ENCODE measurements at places on chromosomes 16 and 17.
A peak's percentile ranks its signal among the peaks of the same experiment; 100 is the strongest.

DNA sequence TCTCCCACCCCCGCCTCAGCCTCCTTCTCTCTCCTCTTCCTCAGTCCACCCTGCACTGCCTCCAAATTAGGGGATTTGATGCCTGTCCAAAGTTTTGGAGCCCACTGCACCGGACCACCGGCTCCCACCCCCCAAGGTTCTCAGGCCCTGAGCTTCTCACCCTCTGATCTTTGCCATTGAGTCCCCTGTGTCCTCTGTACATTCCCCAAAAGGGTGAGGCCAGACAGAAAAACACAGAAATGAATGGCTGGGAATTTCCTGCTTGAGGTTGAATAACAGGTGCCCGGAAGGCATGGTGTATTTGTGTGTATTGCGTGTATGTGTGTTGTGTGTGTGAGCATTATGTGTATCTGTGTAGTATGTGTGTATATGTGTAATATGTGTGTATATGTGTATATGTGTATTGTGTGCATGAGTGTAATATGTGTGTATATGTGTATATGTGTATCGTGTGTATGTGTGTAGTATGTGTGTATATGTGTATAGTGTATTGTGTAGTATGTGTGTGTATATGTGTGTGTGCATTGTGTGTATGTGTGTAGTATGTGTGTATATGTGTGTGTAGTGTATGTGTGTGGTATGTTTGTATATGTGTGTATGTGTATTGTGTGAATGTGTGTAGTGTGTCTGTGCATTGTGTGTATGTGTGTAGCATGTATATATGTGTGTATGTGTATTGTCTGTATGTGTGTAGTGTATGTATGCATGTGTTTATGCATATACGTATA lies 16.0 kb upstream of the CCL17 start:
- no peak for DNase-seq

- DNase-seq, result peak; percentile 70
Measured at GRCh38 chr16:88781140-88782077, 3.6 kb downstream of the PIEZO1 start.

- no peak for DNase-seq
Measured at GRCh38 chr17:74427763-74428153, 4.1 kb upstream of the GPRC5C start.

GRCh38 chr17:80729761-80730160 lies 185.1 kb downstream of the RPTOR start:
- DNase-seq, result no peak

- no peak for DNase-seq
Measured at GRCh38 chr16:73526011-73526804, 478.3 kb upstream of the ZFHX3 start.

- no peak for DNase-seq
Measured at GRCh38 chr16:53131050-53131362, 76.2 kb downstream of the CHD9 start.

GRCh38 chr17:32880671-32881453 lies 3.9 kb upstream of the MYO1D start:
- no peak for DNase-seq

- no peak for DNase-seq
Measured at GRCh38 chr17:51850201-51850600, 308.3 kb downstream of the CA10 start.

DNA sequence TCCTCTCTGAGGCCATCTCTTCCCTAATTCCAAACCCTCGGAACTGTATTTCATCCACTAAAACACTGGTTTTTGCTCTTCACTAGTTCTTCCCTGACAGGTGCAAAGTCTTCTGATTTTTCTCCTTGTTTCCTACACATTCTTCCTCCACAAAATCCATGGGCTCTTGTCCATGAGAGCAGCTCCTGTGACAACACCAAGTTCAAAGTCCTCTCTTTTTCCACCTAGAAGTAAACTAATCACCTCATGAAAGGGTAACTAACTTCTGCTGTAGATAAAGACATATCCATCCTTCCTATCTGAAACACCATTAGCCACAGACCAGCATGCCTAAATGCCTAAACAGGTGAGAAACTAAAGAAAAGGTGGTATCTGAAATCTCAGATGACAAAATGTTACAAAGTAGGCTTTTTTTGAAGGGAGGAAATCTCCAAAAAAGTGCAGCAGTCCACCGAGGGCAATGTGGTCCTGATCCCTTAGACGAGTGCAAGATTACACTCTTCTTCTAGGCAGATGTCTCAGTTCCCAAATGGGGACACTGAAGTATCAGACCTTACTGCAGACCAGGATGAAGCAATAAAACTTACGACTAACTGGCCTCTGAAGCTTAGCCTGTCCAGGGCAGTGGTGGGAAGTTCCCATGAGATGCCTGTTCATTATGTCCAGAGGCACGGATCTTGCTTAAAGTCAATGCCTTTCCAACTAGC lies 2.8 kb downstream of the PIP4K2B start:
- no peak for DNase-seq

DNA sequence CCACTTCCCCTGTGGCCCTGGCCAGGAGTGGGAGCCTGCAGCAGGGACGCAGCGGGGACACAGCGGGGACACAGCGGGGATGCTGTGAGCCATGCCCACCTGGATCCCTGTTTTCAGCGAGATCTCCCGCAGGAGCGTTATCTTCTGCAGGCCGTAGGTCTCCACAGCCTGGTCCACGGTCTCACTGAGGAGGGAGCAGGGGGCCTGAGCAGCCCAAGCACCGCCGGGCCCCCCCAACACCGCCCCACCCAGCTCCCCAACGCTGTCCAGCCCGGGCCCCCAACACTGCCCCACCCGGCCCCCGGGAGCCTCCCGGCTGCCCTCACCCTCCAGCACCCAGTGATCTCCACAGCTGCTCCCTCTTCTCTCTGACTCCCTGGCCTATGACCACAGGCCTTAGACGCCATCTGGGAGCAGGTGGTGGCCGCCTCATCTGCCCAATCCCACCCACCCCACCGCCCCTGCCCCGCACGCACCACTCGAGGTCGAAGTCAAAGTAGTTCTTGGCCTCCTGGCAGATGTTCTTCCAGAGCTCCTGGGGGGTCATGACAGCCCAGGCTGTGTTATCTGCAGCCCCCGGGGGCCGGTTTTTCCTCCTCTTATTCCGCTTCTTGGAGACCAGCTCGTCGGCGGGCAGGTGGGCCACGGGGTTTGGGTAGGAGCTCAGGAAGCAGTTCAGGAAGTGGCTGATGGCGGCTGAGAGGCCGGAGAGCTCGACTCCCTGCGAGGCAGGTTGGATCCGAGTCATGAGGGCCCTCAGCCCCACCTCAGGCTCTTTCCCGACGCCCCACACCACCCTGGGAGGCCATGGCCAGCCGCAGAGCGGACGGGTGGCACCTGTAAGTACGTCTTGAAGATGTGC lies 17.0 kb downstream of the CLUH start:
- DNase-seq, result no peak

GRCh38 chr17:41490000-41490990 lies 585 bp upstream of the KRT36 start:
- no peak for DNase-seq

DNA sequence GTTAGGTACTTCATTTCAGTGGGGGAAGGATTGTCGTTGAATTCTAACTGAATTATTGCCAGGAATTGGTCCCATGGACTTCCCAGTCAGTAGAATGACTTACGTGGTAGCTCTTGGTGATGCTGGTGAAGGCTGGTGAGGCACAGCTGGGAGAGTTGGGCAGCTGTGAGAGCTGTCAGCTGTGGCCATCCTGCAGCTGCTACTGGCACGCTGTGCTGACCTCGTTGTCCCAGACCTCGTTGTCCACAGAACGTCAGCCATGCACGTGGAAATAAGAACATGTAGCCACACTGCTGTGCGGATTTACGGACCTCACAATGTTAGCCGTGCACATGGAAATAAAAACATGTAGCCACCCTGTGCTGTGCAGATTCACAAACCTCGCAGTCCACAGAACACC lies 102.3 kb downstream of the NPIPB11 start:
- DNase-seq, result no peak

DNA sequence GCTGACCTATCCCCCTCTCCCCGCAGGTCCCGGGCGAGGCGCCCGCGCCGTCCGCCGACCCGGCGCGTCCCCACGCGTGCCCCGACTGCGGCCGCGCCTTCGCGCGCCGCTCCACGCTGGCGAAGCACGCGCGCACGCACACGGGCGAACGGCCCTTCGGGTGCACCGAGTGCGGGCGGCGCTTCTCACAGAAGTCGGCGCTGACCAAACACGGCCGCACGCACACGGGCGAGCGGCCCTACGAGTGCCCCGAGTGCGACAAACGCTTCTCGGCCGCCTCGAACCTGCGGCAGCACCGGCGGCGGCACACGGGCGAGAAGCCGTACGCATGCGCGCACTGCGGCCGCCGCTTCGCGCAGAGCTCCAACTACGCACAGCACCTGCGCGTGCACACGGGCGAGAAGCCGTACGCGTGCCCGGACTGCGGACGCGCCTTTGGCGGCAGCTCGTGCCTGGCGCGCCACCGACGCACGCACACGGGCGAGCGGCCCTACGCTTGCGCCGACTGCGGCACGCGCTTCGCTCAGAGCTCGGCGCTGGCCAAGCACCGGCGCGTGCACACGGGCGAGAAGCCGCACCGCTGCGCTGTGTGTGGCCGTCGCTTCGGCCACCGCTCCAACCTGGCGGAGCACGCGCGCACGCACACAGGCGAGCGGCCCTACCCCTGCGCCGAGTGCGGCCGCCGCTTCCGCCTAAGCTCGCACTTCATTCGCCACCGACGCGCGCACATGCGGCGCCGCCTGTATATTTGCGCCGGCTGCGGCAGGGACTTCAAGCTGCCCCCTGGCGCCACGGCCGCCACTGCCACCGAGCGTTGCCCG lies 10.3 kb downstream of the ZNF771 start:
- DNase-seq, result peak; percentile 85

DNA sequence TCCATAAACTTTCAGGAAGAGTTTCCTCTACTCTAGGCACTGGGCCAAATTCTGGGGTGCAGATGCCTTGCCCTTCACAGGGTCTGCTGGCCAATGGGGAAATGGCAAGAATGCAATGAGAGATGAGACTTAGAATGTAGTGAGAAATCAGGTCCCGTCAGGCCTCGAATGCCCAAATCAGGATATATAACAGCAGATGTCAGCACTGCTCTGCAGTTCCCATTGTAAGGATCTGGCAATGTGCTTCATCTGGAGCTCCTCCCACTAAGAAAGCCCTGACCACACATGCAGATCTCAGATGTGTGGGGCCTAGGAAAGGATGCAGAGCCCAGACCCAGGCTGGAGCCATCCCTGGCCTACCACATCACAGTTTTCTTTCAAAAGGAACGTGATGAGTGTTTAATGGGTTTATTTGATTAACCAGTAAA lies 13.9 kb upstream of the LPCAT2 start:
- no peak for DNase-seq

DNA sequence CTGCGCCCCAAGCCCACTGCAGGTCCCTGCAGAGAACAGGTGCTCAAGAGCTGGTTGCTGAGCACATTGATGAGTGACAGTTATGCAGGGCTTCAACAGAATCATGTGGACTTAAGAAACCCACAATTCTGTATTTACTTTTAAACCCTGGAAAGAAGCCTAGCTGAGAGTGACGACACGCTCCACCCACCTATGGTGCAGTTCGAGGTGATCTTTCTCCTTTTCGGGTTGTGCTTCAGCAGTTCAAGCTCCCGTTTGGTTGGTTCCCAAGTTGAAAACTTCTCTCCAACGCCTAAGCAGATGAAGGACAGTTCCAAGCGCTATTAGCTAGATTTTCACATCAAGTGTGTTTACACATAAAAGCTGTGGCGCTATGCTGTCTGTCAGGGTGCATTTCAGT lies 23.9 kb downstream of the USP22 start:
- DNase-seq, result no peak

GRCh38 chr16:10839279-10839666 lies 20.7 kb upstream of the TVP23A start:
- DNase-seq, result no peak

- DNase-seq, result no peak
Measured at GRCh38 chr17:60358606-60359225, 33.2 kb downstream of the USP32 start.

DNA sequence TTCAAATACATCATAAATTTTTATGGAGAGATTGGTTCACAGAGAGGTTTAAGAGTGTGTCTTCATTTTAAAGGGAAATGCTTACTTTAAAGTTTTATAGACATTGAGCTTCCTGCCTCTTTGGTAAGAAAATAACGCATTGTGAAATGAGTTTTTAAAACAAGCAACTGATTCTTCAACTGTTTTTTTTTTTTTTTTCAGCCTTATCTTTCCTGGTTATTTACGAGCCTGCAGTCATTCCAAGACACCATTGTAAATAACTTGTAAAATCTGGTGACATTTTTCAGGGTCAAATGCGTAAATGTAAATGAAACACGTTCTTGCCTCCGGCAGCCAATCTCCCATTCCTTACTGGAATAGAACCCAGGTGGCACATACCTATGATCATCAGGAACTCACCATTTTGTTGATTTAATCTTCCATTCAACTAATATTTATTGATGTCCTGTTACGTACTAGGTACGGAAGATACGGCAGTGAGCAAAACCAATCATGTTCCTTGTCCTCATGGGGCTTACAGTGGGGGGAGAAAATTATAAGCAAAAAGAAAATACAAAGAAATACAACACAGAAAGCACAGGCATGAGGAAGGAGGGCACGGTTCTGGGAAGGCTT lies 33.2 kb upstream of the CDYL2 start:
- no peak for DNase-seq

GRCh38 chr17:6670999-6671398 lies 19.4 kb downstream of the C17orf100 start:
- no peak for DNase-seq

- DNase-seq, result no peak
Measured at GRCh38 chr16:87358696-87359095, 24.9 kb downstream of the FBXO31 start.

- DNase-seq, result no peak
Measured at GRCh38 chr17:27269201-27269600, 24.7 kb upstream of the WSB1 start.

GRCh38 chr16:31876951-31877828 lies 3.6 kb downstream of the ZNF267 start:
- DNase-seq, result peak; percentile 63

- no peak for DNase-seq
Measured at GRCh38 chr17:60528828-60529227, 2.8 kb upstream of the APPBP2 start.

DNA sequence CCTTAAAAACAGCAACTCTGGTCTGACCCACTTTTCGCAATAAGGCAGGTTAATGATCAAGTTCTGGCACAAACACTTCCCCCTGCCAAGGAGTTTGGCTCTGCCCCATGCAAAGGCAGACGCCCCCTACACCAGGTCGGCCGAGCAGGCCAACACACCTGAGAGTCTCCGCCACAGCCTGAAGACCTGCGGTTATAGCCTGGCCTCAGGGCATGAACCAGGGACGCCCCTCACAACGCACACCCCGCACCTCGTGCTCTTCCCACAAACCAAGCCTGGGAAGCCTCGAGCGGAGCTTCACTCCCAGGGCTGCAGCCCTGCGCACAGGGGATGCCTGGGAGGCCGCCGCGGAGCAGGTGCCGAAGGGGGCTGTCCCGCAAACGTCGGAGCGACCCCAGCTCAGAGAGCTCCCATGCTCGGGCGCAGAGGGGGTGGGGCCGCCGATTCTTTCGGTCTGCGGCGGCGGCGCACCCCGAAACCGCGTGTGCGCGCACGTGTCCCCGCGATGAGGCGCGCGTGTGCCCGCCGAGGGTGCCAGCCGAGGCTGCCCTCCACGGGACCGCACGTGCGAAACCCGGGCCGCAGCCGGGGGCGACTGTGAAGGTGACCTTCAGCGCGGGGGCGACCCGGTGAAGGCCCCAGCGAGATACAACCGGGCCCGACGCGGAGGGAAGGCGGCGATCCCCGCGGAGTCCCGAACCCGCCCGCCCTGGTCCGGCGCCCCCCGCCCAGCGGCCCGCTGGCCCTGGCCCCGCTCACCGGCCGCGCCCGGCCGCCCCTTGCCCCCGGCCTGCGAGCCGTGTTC lies 559 bp downstream of the CLUH start:
- DNase-seq, result peak; percentile 29
